Effector memory CD4-positive, alpha-beta T cell (primary cell): ENCODE measurements at places on chromosomes 3 and 15.

GRCh38 chr3:40179016-40179415, 130.5 kb upstream of the EIF1B start:
- no peak for DNase-seq

GRCh38 chr15:63672775-63673174, 75.6 kb downstream of the FBXL22 start:
- no peak for DNase-seq

DNA sequence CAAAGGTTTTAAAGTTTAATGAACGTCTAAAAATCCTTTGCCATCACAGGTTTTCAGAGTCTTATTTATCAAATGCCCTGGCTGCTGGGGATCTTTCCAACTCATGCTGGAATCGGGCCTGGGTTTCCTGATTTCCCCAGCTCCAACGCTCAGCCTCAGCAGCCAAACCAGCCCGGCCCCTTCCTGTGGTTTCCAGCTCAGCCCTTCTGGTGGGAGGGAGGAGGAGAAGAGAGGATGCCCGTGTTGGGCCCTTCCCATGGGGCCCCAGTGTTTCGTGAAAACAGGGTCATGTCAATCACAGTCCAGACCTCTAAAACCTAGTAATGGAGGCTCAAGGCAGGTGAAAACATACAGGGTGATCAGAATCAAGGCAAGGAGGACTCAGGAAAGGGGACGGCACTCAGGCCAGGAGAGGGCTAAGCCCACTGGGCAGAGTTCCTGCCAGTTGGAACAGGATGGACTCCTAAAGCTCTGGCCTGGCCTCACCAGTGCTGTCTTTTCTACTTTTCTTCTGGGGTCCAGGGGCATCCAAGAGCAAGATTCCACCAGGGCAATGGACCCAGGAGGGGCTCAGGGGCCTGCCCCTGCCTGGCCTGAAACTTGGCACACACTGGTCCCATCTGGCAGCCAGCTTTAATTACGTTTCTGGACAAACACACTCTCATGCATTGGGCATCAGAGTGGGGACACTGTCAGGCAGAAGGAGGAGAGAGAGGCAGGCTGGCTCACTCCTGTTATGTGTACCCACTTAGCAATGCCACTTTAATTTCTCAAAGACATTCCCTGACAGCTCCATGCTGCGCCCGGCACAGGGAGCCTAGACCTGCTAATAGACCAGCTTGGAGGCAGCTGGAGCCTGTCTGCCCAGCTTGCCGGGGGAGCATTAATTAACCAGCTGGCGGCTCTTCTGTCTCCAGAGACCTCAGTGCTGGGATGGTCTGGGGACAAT, 194.6 kb downstream of the FAM43A start:
- no peak for DNase-seq

GRCh38 chr15:78660584-78660983, 19.6 kb upstream of the CHRNB4 start:
- DNase-seq = no peak

DNA sequence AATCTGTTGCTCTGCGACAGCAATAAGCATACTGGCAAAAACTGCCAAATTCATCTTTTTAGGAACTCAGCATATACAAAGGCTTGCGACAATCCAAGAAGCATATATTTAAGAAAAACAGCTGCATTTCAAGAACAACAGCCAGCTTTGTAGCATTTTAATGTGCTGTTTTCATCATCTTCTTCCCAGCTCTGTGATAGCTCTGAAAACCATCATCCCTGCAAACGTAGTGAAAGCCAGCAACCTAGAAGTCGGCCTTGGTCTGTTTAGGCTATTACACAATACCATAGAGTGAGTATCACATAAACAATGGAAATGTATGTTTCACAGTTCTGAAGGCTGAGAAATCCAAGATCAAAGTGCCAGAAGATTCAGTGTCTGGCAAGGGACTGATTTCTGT, 187.5 kb downstream of the NAALADL2 start:
- no peak for DNase-seq

GRCh38 chr15:96553006-96553405, 222.5 kb downstream of the NR2F2 start:
- no peak for DNase-seq

GRCh38 chr15:57881361-57881760, 174.8 kb downstream of the POLR2M start:
- DNase-seq = no peak

- DNase-seq = no peak
Measured at GRCh38 chr3:14429237-14429636, 26.8 kb downstream of the SLC6A6 start.

- DNase-seq = no peak
Measured at GRCh38 chr15:65363766-65364165, 14.0 kb downstream of the IGDCC3 start.

- DNase-seq = no peak
Measured at GRCh38 chr3:190117981-190118380, 2.7 kb downstream of the P3H2 start.

- no peak for DNase-seq
Measured at GRCh38 chr3:122886946-122887345, 92.1 kb downstream of the SLC49A4 start.

DNA sequence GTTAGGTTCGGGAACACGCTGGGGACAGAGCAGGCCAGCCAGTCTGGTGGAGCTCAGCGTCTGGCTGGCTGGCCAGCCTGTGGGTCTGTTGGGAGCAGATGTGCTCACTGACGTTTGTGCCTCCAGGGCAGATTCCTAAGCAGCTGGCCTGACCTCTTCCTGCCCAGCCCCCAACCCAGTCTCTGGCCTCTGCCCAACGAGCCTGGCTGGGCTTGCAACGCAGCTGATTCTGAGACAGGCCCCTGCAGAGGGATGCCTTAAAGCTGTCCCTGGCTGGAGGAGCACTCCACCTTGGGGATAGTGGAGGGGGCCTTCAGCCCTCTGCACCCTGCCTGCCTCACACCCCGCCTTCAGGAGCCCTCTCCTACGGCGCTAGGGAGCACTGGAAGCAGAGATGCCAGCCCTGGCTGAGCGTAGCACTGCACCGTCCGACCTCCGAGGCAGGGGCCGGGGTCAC, 46.0 kb downstream of the KLF13 start:
- no peak for DNase-seq

GRCh38 chr3:16140116-16140893, 34.2 kb upstream of the GALNT15 start:
- DNase-seq = no peak

DNA sequence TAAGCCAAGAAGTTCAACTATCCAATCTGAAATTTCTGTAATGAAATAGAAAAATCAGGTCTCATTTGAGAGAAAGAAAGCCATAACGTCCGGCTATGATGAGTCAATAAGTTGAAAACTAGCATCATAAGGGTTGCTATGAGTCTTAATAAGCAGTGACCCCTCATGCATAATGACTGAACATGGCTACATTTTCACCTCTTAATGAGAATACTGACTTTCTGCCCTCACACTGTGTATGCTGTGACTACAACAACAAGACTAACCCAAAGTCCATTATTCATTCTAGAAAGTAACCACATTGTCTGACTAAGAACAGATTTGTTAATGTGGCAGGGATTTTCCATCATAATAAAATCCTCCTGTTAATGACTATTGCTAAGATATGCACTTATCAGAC, 884.0 kb upstream of the CADM2 start:
- DNase-seq = no peak

GRCh38 chr3:62604751-62605351, 231.5 kb upstream of the FEZF2 start:
- no peak for DNase-seq

GRCh38 chr3:147930232-147930807, 521.2 kb downstream of the ZIC1 start:
- DNase-seq = no peak

DNA sequence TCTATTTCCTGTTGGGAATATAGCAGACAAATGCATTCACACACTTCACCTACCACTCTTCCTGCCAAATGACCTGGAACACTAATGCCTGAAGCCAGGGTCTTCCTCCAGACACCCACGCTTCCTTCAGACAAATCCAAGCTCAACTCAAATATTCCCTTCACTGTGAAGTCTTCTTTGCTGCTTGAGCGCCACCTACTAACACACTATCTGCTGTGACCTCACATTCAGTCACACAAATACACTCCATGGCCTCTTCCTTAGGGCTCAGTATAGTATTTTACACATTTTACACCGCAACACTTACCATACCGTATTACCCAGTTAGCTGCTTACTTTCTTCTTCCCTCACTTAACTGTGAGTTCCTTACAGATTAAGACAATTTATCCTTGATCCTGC, 149.4 kb downstream of the SHOX2 start:
- no peak for DNase-seq

- DNase-seq = no peak
Measured at GRCh38 chr3:3628676-3629328, 170.4 kb upstream of the LRRN1 start.

GRCh38 chr3:15154326-15154725, 51.7 kb upstream of the CAPN7 start:
- no peak for DNase-seq

DNA sequence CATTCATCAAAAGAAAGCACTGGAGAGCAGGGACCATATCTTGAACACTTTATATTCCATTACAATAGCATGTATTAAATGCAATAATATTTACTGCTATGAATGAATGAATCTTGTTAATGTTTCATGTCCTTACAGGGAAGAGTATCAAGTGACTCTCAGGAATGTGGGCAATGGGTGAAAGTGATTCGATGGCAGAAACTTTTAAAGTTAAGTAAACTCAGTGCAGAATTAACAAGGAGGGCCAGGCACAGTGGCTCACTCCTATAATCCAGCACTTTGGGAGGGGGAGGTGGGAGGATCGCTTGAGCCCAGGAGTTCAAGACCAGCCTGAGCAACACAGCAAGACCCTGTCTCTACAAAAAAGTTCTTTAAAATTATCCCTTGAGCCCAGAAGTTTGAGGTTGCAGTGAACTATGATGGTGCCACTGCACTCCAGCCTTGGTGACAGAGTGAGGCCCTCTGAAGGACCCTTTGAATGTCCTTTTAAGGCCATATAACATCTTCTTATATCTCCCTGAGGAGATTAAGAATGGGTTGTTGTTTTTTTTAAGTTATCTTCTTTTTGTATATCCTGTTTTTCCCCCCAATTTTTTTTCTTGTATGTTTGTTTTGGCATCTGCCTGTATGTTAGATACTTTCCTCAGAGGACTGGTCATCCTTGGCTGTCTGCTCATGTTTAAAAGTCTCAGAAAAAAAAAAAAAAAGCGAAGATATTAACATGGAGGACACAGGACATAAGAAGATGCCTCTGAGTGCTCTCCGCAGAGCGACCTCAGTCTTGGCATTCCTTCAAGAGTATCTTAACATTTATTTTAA, 9.6 kb upstream of the FSIP1 start:
- DNase-seq = no peak

GRCh38 chr3:9330166-9330703, 32.6 kb upstream of the THUMPD3 start:
- no peak for DNase-seq

- DNase-seq = no peak
Measured at GRCh38 chr3:148221303-148221702, 476.4 kb upstream of the AGTR1 start.

DNA sequence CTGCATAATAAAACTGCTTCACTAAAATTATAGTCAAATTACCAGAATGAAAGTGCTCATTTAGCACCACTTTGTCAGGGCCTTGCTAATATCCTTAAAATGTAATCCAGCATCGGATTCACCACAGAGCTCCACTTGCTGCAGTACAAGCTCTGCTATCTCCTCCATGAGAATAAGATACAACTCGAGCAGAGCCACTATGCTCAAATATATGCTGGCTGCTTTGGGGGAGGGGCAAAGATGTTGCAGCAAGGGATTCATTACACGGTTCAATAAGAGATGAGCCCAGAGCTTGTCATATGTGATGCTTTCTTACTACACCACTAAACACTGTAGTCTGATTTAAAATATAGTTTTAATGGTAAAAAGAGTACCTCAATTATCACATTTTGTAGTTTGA, 72.2 kb downstream of the DLG1 start:
- no peak for DNase-seq

- DNase-seq = no peak
Measured at GRCh38 chr3:17481116-17481515, 261.3 kb downstream of the TBC1D5 start.

DNA sequence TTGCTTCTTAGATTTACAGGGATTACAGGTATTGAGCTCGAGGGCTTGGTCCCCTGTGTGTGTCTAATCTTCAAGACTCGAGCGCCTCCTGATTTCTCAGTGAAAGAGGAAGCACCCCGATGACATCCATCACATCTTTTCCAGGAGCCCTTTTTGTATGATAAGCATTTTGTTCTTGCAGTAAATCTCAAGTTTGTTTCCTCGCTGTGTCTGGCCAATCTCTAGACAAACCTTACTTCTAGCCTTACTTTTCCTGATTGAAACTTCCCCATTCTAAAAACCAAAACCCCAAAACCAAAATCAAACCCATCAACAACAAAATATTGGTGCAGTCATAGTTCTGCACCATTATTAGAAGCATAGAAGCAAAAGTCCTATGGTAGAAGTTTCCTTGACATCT, 286.0 kb downstream of the NFKBIZ start:
- DNase-seq = no peak

DNA sequence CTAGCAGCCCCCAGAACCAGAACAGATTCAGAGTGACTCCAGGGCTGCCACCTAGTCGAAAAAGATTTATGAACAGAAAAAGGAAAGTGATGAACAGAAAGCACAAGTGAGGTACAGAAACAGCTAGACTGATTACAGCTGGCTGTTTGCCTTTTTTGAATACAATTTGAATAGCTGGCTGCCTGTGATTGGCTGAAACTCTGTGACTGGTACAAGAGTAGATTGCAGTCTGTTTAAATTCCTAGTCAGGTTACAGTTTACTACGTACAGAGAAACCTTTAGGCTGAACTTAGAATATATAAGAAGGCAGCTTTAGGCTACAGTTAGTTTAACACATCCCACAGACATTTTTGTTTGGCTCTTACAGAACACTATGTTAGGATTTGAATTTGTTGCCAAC, 10.0 kb downstream of the CCDC13 start:
- DNase-seq = no peak

DNA sequence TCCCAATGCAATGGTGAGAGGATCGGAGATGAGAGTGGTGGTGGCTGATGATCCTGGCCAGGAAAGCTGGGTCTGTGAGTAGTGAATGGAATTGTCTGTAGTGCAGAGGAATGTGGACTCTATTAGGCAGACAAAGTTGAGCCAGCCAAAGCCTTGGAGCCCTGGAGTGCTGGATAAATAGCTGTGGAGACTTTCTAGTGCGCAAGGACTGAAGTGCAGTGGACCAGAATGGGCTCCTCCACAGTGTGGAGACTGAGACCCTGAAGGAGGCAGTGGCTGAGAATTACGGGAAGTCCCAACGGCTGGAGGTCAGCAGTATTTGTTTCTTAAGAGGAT, 874 bp downstream of the ZNF662 start:
- no peak for DNase-seq

GRCh38 chr3:29212789-29213433, 68.0 kb upstream of the RBMS3 start:
- DNase-seq = no peak

GRCh38 chr15:38059665-38060064, 125.2 kb downstream of the TMCO5A start:
- DNase-seq = no peak

GRCh38 chr3:59249698-59250361, 200.0 kb upstream of the CFAP20DC start:
- no peak for DNase-seq
